ENCODE measurements at places on chromosomes 12 and 14.

GRCh38 chr12:25524366-25524765, 28.7 kb downstream of the LMNTD1 start:
- DNase-seq, result no peak

DNA sequence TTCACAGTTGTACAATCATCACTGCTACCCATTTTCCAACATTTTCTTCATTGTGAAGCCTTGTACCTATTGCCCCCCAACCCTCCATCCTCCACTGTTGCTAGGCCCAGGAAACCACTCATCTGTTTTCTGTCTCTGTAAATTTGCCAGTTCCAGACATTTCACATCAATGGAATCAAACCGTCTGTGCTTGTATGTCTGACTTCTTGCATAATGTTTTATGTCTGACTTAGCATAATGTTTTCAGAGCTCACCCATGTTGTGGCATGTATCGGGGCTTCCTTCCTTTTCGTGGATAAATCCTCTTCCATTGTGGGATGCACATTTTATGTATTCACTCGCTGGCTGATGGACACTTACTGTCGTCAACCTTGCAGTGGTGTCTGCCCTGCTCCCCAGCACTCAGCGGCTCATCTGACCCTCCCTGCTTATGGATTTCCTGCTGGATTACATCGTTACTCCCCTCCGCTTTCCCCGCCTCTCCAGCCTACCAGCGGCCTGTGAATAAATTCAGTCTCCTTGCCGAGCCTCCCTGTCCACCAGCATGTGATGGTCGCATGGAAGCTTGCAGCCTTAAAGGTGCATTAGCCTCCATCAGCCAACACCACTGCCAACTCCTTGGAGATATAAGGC, 727.6 kb upstream of the TMEM132C start:
- no peak for DNase-seq

DNA sequence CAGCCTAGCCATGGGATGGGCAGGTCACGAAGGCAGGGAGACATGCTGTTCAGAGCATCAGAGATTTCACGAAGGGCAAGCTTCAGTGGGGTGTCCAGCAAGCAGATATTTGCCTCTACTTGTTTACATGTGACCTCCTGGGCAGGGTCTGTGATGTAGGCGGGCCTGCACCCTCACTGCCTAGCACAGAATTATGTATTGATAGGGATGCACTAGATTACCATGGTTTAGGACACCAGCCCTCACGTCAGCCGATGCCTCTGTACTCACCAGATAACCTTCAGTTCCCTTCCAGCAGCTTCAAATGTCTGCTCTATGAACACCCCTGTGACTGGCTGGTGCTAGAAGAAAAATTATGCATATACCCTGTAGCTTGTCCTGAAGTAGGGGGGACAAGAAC, 5.1 kb upstream of the EIF5 start:
- no peak for DNase-seq

DNA sequence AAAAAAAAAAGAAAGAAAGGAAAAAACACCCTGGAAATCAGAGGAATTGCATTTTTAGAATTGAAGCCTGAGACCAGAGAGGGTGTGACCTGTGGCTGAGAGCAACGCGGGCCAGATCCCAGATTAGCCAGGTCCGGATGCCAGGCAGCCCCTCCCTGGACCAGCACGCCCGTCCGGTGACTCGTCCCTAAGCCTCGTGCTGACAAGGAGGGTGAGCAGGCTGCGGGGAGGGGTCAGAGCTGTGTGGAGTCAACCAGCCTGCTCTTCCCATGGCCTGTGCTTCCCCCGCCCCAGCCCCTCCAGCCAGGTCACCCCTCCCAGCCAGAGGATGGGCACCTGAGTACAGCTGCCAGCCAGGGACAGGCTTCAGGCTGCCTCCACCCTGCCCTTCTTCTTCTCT, 4.2 kb upstream of the KLC1 start:
- peak; percentile 56 for DNase-seq

- no peak for DNase-seq
Measured at GRCh38 chr14:91170504-91171121, 56.7 kb downstream of the DGLUCY start.

DNA sequence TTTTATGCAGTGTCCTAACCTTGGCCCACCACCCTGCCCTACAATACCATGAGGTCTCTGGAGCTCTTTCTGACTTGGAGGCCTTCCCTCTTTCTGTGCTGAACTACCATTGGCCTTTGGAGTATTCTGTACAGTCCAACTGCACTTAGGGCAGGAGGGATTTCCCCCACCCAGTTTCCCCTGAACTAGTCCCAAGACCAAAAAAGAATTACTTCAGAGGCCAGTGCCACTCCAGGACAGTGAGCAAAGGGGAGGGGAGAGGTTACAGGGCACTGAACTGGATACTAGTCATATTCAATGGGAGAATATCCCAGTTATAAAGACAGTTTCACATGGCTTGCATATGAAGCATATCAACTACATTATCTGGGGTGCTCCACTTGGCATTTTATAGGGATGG, 6.1 kb downstream of the SLCO1A2 start:
- no peak for DNase-seq

GRCh38 chr14:99192028-99192621, 79.9 kb downstream of the BCL11B start:
- no peak for DNase-seq

- no peak for DNase-seq
Measured at GRCh38 chr12:61902403-61902802, 357.8 kb upstream of the USP15 start.

GRCh38 chr12:19434538-19434937, 4.8 kb upstream of the AEBP2 start:
- peak; percentile 64 for DNase-seq

- DNase-seq, result peak; percentile 15
Measured at GRCh38 chr12:14901228-14901562, 15.5 kb upstream of the MGP start.

- DNase-seq, result no peak
Measured at GRCh38 chr12:39483042-39483441, 40.1 kb upstream of the KIF21A start.

DNA sequence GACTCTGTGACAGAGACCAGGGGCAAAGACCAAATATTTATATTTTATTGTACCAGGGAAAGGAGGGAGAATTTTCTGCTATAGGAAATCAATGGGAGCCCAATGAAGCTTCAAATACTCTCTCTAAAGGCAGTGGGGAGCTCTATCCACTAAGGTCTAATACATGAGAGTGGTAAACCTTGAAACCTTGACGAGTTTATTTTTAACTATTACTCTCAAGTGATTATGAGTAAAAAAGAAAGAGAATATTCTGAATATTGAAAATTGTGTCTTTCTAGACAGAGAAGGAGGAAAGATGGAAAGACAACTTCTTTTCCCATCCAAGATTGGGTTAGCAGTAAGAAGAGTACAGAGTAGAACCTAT, 1722.1 kb upstream of the SEL1L start:
- DNase-seq, result peak; percentile 14

GRCh38 chr14:56887216-56887615, 76.9 kb upstream of the OTX2 start:
- DNase-seq, result no peak

GRCh38 chr12:6266541-6266966, 43.9 kb upstream of the PLEKHG6 start:
- DNase-seq, result no peak

DNA sequence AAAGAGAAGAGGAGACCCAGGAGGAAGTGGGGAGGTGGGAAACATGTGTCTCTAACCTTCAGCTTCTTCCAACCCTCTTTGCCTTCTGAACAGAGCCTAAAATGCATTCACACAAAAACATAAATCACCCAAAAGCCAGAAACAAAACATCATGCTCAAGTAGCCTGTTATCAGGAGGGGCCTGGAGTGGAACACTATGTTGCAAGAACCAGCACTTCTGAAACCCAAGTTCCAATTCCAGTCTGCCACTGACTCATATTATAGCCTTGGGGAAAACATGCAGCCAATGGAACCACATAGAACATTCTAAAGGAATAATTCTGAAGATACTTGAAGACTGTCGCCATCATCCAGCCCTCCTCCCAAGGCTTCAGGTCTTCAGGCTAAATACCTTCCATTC, 169.8 kb upstream of the PLXNC1 start:
- DNase-seq, result no peak

GRCh38 chr14:63426838-63427352, 108.2 kb upstream of the GPHB5 start:
- no peak for DNase-seq

Measured in NB4 (cell line).